ENCODE measurements at places on chromosomes 7 and 10.

DNA sequence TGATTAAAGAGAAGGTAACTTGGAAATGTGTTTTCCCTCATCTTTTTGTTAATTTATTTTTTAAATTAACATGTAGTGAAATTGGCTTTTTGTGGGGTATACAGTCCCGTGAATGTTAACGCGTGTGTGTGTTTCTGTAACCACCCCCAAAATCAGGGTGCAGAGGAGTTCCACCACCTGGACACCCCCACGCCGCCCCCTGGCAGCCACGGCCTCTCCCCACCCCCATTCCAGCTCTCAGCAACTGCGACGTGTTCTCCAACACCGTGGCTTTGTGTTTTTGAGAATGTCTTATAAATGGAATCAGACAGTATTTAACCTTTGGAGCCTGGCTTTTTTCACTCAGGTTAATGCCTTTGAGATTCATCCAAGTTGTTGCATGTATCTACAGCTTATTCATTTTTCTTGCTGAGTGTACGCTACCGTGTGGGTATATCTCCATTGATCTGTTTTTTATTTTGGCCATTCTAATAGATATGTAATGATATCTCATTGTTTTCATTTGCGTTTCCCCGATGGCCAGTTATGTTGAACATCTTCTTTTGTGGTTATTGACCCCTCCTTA, 218.8 kb downstream of the EBF3 start:
- DNase-seq, result no peak

DNA sequence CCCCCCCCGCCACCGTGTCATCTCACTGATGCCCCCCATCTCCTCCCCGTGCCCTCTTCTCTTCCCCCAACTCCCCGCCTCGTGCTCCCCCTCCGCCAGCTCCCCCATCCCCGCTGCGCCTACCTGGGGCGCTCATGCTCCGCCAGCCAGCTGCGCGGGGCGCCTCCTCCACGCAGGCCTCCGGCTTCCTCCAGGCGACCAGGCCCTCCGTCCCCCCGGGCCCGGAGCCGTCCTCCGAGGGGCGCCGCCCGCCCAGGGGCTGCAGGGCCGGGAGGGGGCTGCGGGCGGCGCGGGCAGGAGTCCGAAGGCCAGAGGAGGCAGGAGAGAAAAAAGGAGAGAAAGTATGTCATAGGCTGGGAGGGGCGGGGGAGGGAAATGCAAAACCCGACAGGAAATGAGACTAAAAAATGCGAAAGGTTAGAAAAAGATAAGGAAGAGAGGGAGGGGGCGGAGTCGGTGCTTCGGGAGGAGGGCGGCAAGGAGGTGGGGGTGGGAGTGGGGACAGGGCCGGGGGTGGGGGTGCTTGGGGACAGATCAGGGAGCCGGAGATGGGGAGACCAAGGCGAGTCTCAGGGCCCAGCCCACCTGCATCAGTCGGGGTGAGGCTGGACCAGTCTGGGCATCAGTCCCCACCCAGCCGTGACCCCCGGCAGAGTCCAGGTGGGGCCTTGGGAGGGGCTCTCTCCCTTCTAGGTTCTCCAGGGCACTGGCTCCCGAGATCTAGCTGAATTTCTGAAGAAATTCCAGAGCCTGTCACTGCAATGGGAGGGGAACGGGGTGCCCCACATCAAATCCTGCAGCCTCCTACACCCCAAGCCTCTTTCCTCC, at the start of gene CARD11:
Gene CARD11 (minus strand): TSS at position 324 of the 828 bp plus-strand sequence. CDS start 85,361 bp downstream, outside the sequence.
- DNase-seq, result no peak

- no peak for DNase-seq
Measured at GRCh38 chr7:24175603-24176002, 108.4 kb upstream of the NPY start.

DNA sequence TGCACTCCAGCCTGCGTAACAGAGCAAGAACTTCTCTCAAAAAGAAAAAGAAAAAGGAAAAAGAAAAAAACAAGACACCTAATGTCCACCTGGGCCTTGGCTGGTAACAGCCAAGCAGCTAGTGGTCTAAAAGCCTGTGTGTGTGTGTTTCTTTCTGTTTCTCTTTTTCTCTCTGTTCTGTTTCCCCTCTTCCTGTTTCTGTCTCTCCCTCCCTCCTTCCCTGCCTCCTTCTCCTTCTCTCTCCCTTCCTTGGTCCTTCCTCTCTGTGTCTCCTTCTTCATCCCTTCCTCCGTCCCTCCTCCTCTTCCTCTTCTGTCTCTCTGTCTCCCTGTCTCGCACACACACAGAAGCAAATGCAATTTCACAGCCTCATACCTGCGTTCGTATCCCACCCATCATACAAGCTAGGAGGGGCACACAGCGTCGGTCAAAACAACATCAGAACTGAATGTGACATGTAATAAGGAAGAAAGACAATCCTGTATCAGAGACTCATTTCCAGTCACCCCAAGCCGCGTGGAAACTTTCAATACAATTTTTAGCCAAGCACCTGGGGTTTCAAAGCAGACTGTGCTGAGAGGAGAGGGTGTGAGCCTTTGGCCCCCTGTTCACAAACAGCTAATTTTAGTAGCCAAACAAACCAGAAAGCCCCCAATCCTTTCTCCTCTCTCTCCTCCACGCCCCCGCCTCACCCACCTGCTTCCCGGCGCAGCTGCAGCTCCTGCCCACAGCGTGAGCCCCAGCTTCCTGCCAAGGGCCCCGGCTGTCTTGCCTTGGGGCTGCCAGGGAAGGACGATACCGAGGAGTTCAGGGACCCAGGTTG, 50.2 kb upstream of the GNA12 start:
- no peak for DNase-seq

DNA sequence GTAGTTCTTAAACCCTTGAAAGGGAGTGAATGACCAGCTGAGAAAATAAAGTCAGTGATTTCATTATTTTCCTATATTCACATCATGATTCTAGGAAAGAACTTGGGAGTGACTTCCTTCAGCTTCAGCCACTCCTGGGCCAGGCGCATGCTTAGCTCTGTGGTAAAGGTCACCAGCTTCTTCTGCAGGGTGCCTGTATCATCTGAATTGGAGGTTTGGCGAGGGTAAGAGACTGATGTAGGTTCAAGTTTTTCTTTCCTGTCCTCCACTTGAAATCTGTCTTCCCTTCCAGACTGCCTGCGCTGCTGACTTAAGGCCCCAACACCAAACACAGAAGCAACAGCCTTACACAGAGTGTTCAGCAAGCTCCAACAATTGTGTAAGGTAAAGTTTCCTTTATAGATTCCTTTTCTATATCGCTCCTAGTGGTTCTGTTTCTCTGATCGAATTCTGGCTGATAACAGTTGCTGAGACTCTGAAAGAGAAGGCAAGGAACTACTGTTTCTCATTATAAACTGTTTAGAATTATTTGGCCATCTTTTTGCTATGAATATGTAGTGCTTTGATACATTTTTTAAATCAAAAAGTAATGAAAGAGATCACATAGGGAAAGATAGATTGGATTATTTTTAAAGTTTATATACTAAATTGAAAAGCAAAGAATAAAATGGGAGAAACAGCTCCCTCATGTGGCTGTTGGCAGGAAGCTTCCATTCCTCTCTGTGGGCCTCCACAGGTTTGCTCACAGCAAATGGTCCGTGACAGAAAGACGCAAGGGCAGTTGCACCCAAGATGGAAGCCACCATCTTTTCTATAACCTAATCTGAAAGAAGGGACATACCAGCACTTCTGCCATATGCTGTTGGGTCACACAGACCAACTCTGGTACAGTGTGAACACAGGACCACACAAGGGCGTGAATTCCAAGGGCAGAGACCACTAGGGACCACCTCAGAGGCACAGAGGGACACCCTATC, 14.0 kb downstream of the GATAD1 start:
- DNase-seq, result no peak

DNA sequence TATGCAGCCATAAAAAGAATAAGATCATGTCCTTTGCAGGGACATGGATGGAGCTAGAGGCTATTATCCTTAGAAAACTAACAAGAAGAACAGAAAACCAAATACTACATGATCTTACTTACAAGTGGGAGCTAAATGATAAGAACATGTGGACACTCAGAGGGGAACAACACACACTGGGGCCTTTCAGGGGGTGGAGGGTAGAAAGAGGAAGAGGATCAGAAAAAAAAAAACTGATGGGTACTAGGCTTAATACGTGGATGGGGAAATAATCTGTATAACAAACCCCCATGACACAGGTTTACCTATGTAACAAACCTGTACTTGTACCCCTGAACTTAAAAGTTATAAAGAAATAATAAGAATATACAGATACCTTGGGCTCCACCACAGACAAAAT, 514.2 kb downstream of the ARL4A start:
- DNase-seq, result no peak

GRCh38 chr10:111785921-111786320, 397.6 kb downstream of the GPAM start:
- no peak for DNase-seq

DNA sequence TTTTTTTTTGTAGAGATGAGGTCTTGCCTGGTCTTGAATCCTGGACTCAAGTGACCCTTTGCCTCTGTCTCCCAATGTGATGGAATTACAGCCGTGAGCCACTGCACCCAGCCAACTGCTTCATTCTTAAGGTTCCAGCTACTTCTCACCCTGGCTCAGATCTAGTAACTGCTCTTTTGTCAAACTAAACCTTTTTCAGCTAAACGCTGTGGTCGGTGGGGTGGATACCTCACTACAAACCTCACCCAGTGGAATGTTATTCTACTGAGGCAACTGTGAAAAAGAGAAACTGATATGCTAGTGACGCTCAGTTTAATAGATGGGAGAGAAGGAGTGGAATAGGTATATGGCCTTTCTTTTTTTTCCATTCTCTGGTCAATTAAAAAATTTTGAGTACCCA, 1.7 kb upstream of the MRLN start:
- DNase-seq, result no peak

- no peak for DNase-seq
Measured at GRCh38 chr7:114574384-114574783, 159.8 kb downstream of the FOXP2 start.

DNA sequence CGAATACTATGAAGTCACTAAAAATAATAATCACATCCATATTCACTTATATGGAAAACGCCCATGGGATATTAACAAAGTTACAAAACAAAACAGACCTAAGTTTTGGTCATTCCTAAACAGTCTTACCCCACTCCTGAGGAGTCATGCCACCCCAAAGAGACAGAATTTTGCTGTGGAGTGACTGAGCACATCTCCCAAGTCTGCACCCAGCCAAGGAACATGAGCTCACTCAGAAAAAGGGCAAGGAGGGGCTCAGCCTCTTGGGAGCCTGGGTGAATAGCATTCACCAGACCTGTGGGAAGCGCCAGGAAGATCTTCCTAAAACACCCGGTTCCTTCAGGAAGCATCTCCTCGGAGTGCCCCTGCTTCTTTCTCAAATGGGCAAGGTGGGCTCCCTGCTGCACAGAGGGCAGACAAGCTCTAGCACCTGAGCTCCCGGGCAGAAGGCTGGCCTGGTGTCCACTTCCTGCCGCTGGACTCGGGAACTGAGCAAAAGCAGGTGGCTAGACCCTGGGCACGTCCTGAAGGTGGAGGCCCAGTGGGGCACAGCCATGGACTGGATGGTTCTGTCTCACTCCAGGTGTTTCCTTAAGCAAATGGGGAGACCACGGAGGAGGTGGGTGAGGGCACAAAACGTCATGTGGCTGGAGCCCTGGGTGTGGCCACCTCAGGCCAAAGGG, 31.0 kb downstream of the TNS3 start:
- DNase-seq, result no peak

GRCh38 chr7:114183311-114184088, 231.1 kb upstream of the FOXP2 start:
- no peak for DNase-seq

DNA sequence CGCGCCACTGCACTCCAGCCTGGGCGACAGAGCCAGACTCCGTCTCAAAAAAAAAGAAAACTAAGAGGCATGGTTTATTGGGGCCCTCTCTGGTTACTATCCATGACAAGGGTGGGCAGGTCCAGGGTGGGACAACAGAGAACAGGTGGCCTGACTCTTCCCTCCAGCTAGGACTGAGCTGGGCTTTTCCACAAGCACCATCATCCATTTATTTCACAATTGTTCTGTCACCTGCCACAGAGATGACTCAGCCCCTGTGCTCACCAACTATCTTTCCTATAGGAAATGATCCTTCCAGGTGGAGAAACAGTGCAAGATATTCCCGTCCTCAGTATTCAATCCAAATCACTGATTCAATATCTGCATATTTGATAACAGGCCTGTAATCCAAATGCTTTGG, 44.9 kb upstream of the MYL10 start:
- no peak for DNase-seq

DNA sequence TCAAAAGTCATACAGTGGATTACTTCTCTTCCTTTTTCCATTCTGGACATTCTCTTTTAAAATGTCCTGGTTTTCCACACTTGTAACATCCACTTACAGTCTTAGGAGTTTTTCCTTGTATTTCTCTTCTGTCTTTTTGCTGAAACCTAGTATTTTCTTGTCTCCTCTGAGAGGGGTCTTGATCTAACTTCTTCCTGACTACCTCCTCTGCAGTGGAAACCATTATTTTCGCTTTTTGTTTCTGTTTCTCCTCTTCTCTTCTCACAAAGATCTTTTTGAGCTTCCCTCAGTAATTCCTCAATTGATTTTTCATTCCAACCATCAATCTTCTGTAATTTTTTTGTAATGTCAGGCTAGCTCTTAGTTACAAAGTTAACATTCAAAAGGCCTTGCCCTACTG, 23.7 kb upstream of the ELOVL3 start:
- DNase-seq, result no peak

DNA sequence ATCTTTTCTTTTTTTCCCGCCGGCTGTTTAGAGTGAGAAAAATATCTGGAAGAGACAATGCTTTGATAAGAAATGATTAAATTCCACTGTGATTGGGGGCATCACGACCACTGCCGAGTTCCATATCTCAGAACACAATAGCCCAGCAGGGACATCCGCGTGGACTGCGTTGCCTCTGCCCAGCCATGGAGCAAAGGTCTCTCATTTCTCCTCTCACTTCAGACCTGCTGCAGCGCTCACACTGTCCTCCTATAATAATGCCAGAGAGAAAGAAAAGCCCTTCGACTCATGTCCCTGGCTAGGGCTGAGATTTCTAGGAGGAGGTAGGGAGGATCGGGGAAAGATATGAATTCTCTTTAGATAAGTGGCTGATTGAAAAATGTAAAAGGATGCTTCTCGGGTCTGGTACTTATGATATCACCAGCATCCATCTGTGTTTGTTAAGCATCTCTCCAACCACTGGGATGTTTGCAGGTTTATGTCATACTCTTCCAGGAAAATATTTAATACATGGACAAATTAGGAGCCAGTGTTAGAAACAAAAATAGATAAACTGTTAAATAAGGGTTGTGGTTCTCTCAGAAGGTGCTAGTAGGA, 472.9 kb upstream of the AKR1E2 start:
- no peak for DNase-seq

- DNase-seq, result no peak
Measured at GRCh38 chr10:124266468-124267230, 152.1 kb downstream of the OAT start.

Data from NCI-H1417 treated with DMSO at 0.1 percent for 48 hours (cell line).